ENCODE measurements at places on chromosomes 12 and 14.

DNA sequence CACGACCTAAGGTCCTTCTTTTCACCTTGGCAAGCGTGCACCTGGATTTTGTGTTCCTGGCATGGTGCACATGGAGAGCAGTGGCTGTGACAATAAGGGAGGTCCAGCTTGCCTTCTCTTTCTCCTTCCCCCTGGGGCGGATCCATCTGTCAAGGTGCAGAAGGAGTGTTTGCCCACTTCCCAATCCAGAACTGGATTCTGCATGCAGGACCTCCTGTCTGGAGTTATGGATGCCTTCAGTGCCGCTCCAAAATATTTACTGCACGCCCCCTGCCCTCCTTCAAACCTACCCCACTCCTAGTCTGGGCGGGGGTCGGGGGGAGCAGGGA is 192.7 kb downstream of the DPF3 start:
- DNase-seq: no peak

DNA sequence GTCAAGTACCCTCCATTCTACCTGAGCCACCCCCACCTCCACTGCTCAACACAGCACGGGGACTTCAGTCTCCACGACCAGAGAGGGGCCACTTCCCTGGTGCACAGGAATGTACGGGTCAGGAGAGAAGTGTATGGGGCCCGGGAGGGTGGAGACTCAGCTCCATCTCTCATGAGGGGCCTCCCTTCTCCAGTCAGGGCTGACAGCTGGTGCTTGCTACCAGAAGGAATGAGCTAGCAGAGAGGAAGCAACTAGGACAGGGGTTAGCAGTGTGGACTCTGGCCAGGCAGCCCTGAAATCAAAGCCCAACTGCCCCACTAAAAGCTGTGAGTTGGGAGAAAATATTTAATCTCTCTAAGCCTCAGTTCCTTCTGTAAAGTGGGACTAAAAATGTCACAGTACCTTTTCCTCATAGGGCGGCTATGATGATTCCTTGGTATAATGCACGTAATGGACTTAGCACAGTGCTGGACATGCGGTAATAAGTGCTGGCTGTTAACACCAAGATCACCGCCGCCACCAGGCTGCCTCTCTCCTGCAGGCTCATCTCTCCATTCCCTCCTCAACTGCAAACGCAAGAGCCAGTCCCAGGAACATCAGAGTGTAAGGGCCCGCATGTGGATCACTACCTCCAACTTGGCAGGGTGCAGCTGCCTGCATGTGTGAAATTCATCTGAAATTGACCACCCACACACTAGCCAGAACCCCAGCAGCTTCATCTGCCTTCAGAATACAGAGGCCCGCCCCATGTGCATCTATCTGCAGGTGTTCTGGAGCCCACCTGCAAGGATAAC is 14.6 kb downstream of the ACTN1 start:
- DNase-seq: no peak

- DNase-seq: no peak
These were observed 30.3 kb downstream of the TC2N start for GRCh38 chr14:91837076-91837475.

DNA sequence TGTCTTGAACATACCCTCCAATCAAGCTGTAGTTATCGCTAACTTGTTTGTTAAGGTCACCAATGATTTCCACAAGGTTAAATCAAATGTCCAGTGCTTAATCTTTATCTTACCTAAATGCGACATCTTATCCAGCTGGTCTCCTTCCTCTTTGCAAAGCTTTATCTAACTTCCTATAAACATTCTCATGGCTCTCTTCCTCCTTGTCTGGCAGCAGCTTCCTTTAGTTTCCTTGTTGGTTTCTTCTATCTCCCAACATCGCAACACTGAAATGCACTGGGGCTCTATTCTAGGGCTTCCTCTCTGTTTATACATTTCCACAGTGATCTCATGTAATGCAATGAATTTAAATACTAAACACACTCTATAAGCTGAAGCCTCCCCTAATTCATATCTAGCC is 28.7 kb downstream of the UBE2N start:
- no peak for DNase-seq

DNA sequence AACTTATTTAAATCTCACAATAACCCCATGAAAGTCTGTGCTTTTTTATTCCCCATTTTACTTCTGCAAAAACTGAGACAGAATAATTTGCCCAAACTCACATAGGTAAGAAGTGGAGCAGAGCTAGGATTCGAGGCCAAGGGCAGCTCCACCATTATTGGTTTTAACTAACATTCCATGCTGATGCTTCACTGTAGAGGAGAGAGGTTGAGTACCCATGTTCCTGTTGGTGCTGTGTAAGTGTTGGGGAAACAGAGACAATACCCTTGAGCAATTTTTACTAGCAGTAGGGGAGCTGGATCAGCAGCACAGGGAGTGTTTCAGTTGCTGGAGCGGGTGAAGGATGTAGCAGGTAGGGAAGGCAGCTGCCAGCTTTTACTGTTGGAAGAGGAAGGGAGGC is 21.1 kb downstream of the RASSF8 start:
- no peak for DNase-seq

- no peak for DNase-seq
These were observed 15.6 kb upstream of the RFLNA start for GRCh38 chr12:124279315-124279714.

DNA sequence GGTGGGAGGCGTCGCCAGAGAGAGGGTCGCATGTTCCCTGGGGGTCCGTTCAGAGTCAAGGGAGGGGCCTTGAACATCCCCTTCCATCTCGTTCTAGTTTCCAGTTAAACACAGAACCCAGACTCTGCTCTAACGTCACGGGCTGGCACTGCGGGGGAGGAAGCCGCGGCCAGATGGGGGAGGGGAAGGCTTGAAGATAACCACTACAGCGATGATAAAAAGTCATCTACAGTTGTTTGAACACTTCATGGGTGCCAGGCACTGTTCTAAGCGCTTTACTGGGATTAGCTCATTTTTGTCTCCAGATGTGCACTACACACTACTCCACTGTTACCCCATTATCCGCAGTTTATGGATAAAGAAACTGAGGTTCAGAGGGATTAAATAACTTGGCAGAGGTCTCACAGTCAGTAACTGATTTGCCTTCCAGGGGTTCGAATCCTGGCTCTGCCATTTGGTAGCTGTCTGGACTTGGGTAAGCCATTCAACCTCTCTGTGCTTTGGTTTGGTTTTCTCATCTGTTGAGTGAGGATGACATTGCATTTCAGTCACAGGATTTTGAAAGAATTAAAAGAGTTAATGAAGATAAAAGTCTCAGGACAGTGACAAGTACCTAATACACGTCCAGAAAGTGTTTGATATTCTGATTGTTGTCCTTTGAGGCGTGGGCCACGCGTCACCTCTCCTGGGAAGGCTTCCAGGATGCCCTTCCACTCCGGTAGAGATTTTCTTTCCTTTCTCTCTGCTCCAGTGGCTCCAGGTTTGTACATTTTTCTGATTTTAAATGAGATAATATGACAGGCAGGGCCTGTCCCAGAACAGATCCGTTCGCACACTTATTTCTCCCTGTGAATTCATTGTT is 798 bp upstream of the RASAL1 start:
- DNase-seq: no peak

DNA sequence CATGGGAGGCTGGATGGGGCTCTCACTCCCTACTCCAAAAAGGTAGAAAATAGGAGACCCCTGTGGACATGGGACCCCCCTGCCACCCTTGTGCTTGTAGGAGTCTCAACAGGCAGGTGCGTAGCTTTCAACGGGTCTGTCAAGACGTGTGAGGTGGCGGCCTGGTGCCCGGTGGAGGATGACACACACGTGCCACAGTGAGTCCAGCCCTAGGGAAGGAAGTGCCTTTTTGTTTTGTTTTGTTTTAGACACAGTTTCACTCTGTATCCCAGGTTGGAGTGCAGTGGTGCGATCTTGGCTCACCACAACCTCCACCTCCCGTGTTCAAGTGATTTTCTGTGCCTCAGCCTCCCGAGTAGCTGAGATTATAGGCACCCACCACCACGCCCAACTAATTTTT is 12.9 kb downstream of the P2RX4 start:
- no peak for DNase-seq

GRCh38 chr12:2053691-2054090 is 904 bp downstream of the CACNA1C start:
- no peak for DNase-seq

GRCh38 chr12:122102331-122102730 is 23.8 kb downstream of the MLXIP start:
- no peak for DNase-seq

GRCh38 chr14:90060312-90060964 is 1.4 kb upstream of the KCNK13 start:
- no peak for DNase-seq

GRCh38 chr12:125346362-125346761 is 281.1 kb downstream of the AACS start:
- DNase-seq: no peak

DNA sequence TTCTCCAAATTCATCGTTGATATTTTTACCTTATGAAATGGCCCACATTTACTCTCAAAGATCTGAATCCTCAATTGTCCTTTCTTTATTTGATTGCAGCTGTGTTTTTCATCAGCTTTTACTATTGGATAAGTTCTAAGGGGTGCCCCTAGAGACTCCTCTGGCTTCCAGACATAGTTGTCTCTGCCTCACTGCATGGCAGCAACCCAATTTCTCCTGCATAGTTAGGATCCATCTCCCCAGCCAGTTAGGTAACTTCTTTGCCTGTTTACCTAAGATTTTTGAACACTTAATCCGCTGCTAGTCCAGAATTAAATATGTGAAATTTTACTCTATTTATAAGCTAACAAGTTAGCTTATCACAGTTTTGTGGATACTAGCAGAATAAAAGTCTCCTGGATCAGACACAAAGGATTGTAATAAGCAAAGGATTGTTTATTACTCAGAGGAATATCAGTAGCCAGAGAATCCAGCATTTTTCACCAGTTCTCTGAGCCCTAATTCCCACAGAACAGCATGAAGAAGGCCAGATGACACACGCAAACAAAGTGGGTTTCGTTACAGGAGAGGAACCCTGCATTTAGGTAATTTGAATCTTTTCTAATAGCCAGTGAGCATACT is 101.1 kb downstream of the BBS10 start:
- no peak for DNase-seq

- no peak for DNase-seq
These were observed 391.8 kb upstream of the DCN start for GRCh38 chr12:91574391-91574790.

GRCh38 chr12:47686645-47687240 is 19.1 kb downstream of the RPAP3 start:
- DNase-seq: no peak

- DNase-seq: no peak
These were observed 272.6 kb downstream of the FOXG1 start for GRCh38 chr14:29039171-29039570.

- no peak for DNase-seq
These were observed 9.7 kb upstream of the GLT1D1 start for GRCh38 chr12:128843538-128843937.

DNA sequence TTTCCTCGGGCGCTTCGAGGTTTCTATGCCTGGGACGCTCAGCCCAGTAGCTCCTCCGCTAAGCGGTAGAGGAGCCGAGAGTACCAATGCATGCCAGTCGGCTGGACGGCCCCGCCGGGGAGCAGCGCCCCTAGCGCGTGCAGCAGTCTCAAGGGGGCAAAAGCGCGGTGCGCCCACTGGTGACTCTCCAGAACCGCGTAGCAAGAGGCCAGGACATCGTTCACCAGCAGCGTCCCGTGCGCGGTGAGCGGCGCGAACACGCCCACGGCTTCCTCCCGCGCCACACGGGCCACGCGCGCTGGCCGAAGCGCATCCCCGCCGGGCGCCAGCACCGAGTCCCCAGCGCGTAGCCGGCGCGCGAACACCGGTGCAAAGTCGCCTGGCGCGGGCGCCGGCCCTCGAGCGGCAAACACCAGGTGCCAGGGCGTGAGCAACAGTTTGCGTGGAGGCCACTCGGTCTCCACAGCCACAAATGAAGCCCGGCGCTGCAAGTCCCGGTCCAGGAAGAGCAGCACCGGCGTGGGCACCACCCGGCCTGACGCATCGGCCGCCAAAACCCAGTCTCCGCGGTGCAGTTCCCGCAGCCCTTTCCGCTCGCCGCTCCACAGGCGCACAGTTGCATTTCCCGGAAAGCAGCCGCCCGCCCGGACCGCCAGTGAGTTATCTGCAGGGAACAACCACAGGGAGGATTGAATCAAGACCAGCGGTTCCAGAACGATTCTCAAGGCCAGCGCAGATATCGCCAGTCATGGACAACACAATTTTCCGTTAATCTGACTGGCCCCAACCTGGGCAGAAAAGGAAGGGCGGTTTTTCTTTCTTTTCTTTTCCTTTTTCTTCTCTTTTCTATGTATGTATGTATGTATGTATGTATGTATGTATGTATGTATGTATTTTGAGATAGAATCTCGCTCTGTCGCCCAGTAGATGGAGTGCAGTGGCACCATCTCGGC is 4.5 kb downstream of the DHH start:
- DNase-seq: no peak

DNA sequence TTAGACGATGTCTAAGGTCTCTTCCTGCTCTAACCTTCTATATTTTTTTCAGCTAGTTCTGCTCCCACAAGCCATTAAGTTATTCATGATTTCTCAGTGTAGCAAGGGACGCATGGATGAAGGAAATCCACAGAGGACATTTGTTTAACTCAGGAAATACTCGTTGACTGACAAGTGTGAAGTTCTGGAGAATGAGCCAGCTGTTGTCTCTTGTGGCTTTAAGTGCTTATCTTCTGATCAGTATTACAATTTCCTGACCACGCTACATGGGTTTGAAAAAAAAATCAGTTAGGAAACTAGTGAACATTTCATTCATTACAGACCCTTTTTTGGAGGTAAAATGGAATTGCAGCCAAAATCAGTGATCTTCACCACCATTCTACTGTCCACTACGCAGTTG is 53.1 kb downstream of the GUCY2C start:
- DNase-seq: no peak

- no peak for DNase-seq
These were observed 53.8 kb downstream of the SSH1 start for GRCh38 chr12:108803428-108804105.

- DNase-seq: no peak
These were observed 12.5 kb upstream of the CLEC4E start for GRCh38 chr12:8553088-8553627.

- DNase-seq: no peak
These were observed 216.7 kb downstream of the ACSS3 start for GRCh38 chr12:81294325-81295190.

DNA sequence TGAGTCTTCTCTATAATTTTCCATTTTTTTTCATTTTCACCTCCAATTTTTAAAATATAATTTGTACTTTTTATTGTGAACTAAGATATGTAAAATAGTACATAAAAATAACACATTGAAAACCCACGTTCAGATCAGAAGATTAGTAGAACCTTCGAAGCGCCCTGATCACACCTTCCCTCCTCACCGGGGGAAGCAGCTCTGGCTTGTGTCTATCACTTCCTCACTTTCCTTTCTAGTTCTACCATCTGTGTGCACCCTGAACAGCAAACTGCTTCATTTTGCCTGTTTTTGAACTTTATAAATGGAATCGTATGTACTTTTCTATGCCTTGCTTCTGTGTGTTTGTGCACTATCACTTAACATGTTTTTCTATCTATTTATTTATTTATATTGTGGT is 11.8 kb upstream of the CD27 start:
- DNase-seq: no peak

- DNase-seq: no peak
These were observed 13.7 kb downstream of the CHFR start for GRCh38 chr12:132873724-132874123.

All from SIG-M5 (cell line).